Memory B cell (primary cell): ENCODE measurements at places on chromosomes 3 and 15.

DNA sequence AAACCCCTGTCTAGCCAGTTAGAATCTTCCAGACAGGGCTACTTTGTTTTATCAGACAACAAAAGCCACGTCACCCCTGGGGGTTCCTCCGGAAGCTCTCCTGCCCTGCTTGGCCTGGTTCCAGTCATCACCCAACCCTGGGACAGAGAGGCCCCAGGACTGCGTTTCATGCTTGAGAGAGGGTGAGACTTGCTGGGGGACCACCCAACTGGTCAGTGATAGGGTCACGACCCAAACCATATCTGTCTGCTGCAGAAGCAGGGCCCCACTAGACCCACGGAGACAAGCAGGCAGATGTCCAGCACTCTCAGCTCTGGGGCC, 1.2 kb downstream of the NT5DC2 start:
- H3K4me1 ChIP-seq, result peaks cover 9% of the 10 kb centered on the region
- H3K27ac ChIP-seq, result no peak overlapping the region
- no peak for DNase-seq
- no peaks in the 10 kb centered on the region for H3K27me3 ChIP-seq
- no peaks in the 10 kb centered on the region for H3K36me3 ChIP-seq

DNA sequence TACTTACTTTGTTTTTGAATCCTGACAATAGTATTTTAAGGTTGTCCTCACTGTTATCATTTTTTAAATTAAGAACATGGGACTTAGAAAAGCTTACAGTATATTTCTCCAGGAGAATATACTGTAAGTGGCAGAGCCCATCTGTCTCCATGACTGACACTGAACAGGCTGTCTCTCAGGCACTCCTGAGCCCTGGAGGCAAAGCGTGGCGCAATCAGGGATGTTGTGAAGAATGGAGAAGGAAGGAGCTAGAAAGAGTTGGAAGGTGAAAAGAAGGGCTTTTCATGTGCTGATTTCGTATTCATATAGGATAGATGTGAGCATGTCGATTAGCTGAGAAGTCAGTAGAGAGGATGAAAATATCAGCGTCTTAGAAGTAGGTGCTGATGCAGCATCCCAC, 41.5 kb downstream of the FGF12 start:
- DNase-seq, result no peak
- no peak overlapping the region for H3K4me3 ChIP-seq
- no peaks in the 10 kb centered on the region for H3K4me1 ChIP-seq
- no peaks in the 10 kb centered on the region for H3K36me3 ChIP-seq

DNA sequence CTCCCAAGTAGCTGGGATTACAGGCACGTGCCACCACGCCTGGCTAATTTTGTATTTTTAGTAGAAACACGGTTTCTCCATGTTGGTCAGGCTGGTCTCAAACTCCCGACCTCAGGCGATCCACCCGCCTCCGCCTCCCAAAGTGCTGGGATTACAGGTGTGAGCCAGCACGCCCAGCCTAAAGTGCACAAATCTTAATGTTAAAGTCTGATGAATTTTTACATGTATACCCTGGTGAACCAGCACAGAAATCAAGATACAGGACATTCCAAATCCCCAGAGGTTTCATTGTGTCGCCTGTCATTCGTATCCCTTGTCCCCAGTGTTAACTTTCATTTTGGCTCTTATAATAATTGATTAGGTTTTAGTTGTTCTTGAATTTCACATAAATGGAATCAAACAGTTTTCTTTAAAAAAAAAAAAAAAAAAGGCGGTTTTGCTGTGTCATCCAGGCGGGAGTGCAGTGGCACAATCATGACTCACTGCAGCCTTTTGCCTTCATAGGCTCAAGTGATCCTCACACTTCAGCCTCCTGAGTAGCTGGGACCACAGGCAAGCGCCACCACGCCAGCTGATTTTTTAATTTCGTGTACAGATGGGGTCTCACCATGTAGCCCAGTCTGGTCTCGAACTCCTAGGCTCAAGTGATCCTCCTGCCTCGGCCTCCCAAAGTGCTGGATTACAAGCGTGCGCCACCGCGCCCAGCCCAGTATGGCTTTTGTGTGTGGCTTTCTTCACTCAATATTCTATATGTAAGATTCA, 1.5 kb upstream of the TM4SF19 start:
- H3K27ac ChIP-seq, result no peak overlapping the region
- H3K4me1 ChIP-seq, result peaks cover 10% of the 10 kb centered on the region
- no peak overlapping the region for H3K4me3 ChIP-seq
- peaks cover 3% of the 10 kb centered on the region for H3K27me3 ChIP-seq
- no peak for DNase-seq

DNA sequence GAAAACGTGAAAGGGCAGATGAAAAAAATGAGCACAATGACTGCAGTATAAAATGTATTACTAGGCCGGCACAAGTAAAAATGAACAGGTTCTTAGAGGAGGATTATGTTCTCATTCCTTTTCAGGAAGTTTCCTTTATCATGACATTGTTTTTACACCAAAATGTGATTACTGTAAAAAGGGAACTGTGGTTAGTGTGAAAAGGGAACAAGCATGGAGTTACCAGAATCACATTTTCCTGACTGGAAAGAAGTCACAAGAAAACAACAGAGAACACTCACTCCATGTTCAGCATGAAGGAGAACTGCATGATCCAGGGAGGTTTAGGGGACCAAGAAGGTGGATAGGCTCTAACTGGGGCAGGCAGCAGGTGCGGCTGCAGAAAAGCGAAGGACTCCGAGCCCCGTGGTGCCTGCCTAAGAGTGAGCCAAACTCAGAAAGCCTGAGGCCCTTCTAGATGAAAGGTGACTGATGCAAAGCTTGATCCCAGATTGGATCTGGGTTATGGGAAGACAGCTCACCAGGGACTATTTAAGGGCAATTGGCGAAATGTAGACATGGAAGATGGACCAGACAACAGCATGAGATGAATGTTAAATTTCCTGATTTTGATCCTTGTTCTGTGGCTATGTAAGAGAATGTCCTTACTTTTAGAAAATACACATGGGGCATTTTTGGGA, 77.3 kb downstream of the CCR1 start:
- H3K36me3 ChIP-seq, result no peaks in the 10 kb centered on the region
- no peak overlapping the region for H3K27ac ChIP-seq
- no peak overlapping the region for H3K4me3 ChIP-seq
- H3K4me1 ChIP-seq, result peaks cover 12% of the 10 kb centered on the region
- DNase-seq, result no peak
- no peaks in the 10 kb centered on the region for H3K27me3 ChIP-seq

- no peaks in the 10 kb centered on the region for H3K36me3 ChIP-seq
- H3K4me3 ChIP-seq, result no peak overlapping the region
- H3K27ac ChIP-seq, result no peak overlapping the region
- DNase-seq, result no peak
- no peaks in the 10 kb centered on the region for H3K4me1 ChIP-seq
Observed at GRCh38 chr3:139601191-139601961, 61.8 kb upstream of the RBP1 start.

DNA sequence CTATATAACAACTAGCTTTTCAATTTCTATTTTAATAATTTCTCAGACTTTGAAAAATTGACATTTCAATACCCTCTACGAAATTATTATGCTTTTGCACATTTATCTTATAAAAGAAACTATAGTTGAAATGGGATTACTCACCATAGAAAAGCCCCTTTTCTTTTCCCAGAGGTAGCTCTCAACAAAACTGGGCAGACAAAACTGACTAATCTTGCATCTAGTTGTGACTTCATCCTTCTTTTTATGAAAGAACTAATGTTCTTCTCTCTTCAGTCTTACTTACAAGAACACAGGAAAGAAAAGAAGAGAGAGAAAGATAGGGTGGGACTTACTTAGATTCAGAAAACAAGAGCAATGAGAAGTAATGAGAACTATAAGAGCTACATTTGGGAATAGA, 61.0 kb downstream of the GPR160 start:
- peaks cover 30% of the 10 kb centered on the region for H3K36me3 ChIP-seq
- H3K4me3 ChIP-seq, result no peak overlapping the region
- no peaks in the 10 kb centered on the region for H3K27me3 ChIP-seq
- peaks cover 2% of the 10 kb centered on the region for H3K4me1 ChIP-seq
- DNase-seq, result no peak

DNA sequence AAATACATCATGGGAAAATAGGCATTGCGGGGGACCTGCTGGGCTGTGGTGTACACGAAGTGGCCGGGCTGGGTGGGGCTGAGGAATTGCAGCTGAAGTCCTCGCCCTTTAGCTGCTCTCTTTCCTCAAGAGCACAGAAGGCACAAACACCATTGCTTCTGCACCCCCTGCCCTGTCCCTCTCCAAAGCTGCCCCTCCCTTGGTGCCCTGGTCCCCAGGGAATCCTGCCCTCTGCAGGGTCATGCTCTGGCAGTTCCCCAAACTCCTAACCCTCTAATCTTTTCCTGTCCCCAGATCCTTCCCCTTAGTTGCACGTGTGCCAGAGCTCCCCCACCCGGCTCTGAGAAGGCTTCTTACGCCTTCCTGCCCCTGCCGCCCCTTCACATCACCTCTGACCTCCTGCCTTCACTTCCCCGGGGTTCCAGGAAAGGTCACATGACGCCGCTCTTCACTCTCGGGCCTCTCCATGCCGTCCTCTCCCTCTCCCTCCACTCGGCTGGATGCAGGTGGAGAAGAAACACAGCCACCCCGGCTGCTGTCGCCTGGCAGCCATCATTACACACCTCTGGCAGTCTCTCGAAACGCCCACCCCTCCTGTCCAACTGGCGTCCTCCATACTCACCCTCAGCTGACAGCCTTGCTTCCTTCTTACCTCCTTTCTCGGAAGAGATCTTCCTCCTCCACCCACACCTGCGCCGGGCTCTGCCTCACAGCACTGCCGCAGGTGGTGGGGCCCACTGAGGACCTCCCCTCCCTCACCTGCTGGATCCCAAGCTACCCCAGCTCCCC, 6.9 kb upstream of the PCSK6 start:
- peaks cover 16% of the 10 kb centered on the region for H3K4me1 ChIP-seq
- no peak for DNase-seq
- H3K36me3 ChIP-seq, result peaks cover 3% of the 10 kb centered on the region
- no peak overlapping the region for H3K4me3 ChIP-seq
- peaks cover 44% of the 10 kb centered on the region for H3K27me3 ChIP-seq

DNA sequence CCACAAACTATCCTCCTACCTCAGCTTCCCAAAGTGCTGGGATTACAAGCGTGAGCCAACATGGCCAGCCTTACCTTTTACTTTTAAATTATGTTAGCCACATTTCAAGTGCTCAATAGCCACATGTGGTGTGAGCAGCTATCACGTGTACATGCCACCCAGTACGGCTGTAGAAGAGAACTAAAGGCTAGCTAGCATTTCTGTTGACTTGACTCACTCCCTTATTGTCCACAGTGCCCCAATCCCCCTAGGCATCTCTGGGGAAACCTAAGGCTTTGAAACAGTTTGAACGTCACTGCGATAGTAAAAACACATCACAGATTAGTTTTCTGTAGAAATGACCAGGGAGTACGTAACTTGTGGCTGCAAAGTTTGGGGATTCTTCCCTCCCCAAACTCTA, 12.0 kb downstream of the C15orf40 start:
- DNase-seq, result no peak
- no peaks in the 10 kb centered on the region for H3K36me3 ChIP-seq
- H3K4me1 ChIP-seq, result peaks cover 6% of the 10 kb centered on the region
- no peaks in the 10 kb centered on the region for H3K27me3 ChIP-seq
- no peak overlapping the region for H3K27ac ChIP-seq
- H3K4me3 ChIP-seq, result no peak overlapping the region

GRCh38 chr15:67511606-67512005, 9.3 kb upstream of the C15orf61 start:
- no peak for DNase-seq
- no peak overlapping the region for H3K4me3 ChIP-seq
- peaks cover 21% of the 10 kb centered on the region for H3K36me3 ChIP-seq
- H3K4me1 ChIP-seq, result peaks cover 4% of the 10 kb centered on the region
- no peak overlapping the region for H3K27ac ChIP-seq
- H3K27me3 ChIP-seq, result no peaks in the 10 kb centered on the region

DNA sequence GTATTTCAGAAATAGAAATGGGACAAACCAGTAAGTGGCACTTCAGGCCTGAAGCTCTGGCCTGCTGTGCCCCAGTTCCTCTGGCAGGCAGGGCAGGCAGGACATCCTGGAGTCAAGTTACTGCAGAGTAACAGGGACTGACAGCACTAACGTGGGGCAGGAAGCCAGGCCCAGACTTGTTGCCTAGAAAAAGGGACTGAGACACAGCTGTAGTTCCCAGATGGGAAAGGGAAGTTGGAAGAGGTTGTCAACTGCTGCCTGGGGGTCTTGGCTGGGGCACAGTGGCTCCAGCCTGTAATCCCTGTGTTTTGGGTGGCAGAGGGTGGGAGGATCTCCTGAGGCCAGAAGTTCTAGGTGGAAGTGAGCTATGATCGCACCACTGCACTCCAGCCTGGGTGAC, 171.9 kb downstream of the FMN1 start:
- H3K4me3 ChIP-seq, result no peak overlapping the region
- no peak overlapping the region for H3K27ac ChIP-seq
- DNase-seq, result no peak
- no peaks in the 10 kb centered on the region for H3K36me3 ChIP-seq
- H3K27me3 ChIP-seq, result peaks cover 3% of the 10 kb centered on the region

- no peaks in the 10 kb centered on the region for H3K4me1 ChIP-seq
- DNase-seq, result no peak
- no peak overlapping the region for H3K4me3 ChIP-seq
- H3K27ac ChIP-seq, result no peak overlapping the region
- peaks cover 3% of the 10 kb centered on the region for H3K27me3 ChIP-seq
Observed at GRCh38 chr3:115960799-115961198, 337.5 kb downstream of the GAP43 start.

GRCh38 chr15:85837011-85837433, 42.3 kb upstream of the KLHL25 start:
- no peak overlapping the region for H3K4me3 ChIP-seq
- H3K4me1 ChIP-seq, result no peaks in the 10 kb centered on the region
- no peaks in the 10 kb centered on the region for H3K36me3 ChIP-seq
- no peak overlapping the region for H3K27ac ChIP-seq
- no peak for DNase-seq

GRCh38 chr3:8540456-8540855, 38.8 kb downstream of the LMCD1 start:
- H3K27ac ChIP-seq, result no peak overlapping the region
- H3K27me3 ChIP-seq, result no peaks in the 10 kb centered on the region
- DNase-seq, result no peak
- H3K4me3 ChIP-seq, result no peak overlapping the region

DNA sequence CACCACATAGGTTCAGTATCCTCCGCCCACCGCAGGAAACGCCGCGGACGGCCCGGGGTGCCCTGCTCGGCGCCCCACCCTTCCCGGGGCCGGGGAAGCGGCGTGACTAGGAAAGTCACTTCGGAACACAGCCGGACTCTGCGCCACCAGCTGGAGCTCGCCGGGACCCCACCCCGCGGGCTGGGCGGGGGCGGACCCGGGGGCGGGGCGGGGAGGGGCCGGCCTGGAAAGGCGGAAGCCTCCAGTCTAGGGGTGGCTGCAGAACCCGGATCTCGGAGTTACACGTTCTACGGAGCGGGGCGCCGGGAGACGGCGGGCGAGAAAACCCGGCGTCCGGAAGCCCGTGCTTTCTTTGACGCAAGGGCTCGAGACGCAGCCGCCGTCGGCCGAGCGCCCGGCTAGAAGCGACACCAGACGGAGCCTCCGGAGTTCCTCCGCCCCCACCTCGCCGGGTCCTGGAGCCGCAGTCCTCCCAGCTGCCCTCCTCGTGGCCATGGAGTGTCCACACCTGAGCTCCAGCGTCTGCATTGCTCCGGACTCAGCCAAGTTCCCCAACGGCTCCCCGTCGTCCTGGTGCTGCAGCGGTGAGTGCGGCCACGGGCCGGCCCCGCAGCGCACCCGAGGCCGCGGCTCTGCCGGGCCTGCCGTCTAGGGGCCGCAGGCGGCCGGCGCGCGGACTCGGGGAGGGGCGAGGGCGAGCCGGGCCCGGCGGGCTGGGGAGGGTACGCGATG, at the start of gene USP3:
TSS of gene USP3 (plus strand) at position 347 of the 732 bp plus-strand sequence. CDS start at position 494, 147 bp downstream.
- peak within 1 kb of the TSS; percentile 92 for H3K4me3 ChIP-seq
- H3K4me1 ChIP-seq, result peaks cover 53% of the 10 kb centered on the region
- peak; percentile 95 for DNase-seq
- no peaks in the 10 kb centered on the region for H3K36me3 ChIP-seq
